ELR (cell line): ENCODE measurements at places on chromosomes 12 and 14.

DNA sequence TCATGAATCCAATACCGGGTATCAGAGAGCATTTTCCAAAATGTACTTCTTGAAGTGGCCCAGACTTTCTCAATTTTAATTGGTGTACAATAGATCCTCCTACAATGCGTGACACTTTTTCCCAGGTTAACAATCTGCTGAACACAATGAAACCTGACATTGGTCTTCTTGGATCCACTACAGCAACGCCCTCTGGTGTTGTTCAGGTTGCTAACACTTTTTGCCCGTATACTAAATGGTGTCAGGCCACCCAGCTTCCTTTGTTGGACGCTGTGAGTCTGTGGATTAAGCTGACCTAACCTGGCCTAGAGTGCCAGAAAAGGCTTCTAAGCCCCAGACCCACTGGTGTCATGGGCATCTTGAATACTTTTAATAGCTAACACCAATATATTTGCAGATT, 89.2 kb downstream of the KCNK10 start:
- DNase-seq = peak; percentile 22

DNA sequence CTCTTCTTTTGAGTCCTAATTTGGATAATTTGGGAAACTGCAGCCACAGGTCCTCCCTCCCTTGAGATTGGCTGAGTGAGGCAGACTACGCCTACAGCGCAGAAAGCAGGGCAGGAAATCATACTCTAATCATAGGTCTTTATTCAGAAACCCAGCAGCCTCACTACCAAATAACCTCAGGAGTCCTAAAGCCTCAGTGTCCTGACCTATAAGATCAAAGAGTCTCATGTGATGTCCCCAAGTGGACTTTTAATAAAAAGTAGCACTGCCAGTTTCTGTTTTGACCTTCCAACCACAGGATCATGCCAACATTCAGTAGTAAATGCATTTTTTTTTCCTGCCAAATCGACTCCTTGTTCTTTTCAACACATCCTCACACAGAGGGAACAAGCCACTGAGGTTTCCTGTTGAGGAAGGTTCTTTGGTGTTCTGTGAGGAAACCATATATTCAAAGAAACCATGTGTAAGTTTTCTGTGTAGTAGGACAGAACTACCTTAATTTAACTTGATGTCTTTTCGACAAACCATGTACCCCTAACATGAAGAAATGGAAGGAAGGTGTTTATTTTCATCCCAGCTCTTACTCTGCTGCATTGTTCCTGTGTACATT, 72.2 kb downstream of the VCPKMT start:
- no peak for DNase-seq

- no peak for DNase-seq
These were observed 19.6 kb downstream of the NAP1L1 start for GRCh38 chr12:76064904-76065303.

DNA sequence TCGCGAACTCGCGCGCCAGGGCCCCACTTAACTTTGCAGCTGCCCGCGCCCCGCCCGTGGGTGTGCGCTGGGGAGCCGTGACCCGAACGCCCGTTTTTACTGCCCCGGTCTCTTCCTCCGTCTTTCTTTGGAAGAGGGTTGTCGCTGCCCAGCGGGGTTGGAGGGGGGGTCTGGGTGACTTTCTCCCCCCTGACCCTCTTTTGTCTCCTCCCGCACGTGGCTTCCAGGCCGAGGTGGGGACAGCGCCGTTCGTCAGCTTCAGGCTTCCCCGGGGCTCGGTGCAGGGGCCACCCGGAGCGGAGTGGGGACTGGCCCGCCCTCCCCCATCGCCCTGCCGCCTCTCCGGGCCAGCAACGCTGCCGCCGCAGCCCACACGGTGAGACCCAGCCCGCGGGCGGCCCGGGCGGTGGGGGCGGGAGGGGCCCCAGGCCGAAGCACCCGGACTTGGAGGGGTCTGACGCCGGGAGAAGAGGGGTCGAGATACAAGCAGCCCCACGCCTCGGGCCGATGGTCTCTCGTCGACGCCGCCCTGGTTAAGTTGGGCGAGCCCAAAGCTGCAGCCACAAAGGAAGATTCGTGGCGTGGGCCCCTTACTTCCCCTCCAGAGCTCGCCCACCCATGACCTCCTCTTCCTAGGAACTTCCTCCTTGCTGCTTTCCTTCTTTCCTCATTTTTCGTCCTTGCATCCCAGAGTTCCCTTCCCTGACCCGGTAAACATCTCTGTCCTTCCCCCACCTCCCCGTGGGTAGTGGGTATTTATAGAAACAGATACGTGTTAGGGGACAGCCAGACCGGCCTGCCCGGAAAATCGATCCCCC, 1.2 kb downstream of the DYRK2 start:
- DNase-seq = peak; percentile 39

- peak; percentile 95 for DNase-seq
These were observed 76.0 kb downstream of the VCPKMT start for GRCh38 chr14:50040401-50040775.

DNA sequence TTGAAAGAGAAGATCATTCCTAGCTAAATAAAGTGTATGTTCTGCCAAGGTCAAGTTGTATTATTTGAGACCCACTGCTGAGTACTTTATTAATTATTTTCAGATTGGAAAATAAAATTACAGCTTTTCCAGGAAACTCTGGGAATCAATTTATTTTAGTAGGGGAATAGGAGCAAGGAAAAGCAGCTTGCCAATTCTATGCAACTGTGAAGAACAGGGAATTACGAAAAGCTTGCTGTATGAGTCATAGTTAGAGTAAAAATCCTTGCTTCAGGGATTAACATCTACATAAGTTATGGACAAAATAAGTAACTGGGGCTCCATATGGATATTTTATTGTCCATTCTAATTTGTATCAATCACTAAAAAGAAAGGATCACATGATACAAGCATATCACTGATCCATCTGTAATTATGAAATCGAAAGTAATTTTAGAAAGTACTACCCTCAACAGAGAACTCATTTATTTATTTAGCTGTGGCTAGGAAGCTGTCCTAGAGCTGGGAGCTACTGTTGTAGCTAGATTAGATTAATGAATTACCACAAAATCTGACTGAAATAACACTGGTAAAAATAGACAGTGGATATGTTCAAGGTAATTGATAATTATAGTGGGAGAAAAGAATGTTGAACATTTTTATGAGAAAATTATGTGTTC, 303.5 kb upstream of the NPAS3 start:
- peak; percentile 56 for DNase-seq

GRCh38 chr12:16670456-16671050, 64.6 kb upstream of the LMO3 start:
- no peak for DNase-seq

- no peak for DNase-seq
These were observed 13.0 kb downstream of the KMT5A start for GRCh38 chr12:123396954-123397353.

DNA sequence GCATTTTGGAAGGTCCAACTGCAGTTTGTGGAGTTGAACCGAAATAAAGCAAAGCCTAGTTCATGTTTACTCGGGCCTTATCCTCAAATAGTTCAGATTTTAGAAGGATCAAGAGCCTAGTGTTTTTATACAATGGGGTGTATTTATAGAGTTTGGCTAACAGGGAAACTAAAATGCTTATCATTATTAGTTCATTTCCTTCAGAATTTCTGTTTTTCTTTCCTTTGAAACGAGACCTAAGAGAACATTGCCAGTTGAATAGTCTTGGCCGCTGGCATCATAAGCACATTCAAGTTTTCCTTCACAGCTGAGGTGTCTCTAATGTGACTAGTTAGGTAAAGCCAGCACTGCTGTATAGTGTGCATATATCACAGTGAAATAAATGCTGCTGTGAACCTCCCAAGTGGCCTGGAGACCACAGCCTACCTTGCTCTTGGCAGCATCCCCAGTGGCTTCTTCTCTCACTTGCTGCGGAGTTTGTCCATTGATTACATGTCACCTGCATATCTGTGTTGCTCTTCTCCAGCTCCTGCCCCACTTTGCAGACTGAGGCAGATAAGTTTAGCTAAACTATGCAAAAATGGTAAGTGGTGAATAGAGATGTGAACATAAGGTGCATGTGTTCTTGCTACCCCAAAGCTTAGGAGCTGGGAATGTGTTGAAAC, 88.8 kb downstream of the ANO6 start:
- no peak for DNase-seq

GRCh38 chr14:36477266-36477665, 42.8 kb downstream of the NKX2-1 start:
- no peak for DNase-seq

DNA sequence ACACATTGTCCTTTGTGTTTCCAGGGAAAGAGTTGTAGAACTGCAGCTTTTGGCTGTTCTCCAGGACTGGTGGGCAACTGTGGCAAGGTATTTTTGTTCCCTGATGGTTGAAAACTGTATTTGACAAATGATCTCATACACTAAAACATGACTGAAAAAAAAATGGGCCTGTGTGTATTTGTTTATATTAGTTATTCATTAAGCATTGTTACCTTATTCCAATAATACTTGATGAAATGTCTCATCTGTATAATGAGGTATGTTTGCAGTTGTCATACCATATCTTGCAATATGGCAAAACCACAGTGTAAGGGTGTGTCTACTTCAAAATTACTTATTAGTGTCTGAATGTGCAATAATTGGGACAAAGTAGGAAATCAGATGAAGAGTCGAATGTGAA, 479.4 kb upstream of the NOVA1 start:
- no peak for DNase-seq

GRCh38 chr14:33414041-33414440, 475.4 kb downstream of the NPAS3 start:
- DNase-seq = no peak

DNA sequence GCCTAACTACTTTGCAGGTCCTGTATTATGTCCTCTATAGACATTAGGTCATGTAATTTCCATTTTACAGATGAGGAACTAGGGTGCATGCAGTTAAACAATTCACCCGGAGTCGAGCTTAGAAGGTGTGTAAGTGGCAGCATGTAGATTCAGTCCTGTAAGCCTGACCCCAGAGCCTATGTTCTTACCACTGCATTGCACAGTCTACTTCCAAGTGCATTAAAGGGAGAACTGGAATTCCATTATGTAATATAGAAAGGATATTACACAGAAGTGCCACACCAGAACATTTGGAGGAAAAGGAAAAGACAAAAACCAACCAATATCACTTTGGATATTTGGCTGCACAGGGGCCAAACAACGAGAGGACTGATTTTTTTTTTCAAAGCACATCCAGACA, 1.2 kb downstream of the GLT8D2 start:
- DNase-seq = no peak

- DNase-seq = no peak
These were observed 88.9 kb downstream of the SMOC1 start for GRCh38 chr14:69968132-69968531.

GRCh38 chr12:13980538-13981295, 685 bp downstream of the GRIN2B start:
- no peak for DNase-seq

DNA sequence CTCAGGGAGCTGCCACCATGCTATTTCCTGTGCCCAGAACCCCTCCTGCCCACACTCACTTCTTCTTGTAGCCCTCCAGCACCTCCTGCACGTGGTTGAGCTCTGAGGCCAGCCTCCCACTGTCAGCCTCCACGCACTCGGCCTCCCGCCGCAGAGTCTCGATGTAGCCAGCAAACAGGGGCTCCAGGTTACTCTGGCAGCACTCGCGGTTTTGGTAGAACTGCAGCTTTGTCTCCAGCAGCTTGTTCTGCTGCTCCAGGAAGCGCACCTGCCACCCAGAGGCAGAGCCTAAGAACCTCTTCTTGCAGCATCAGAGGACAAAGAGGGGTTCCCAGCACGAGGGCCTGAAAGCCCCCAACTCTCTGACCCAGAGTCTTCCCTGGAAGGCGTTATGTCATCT, 2.1 kb downstream of the KRT83 start:
- DNase-seq = no peak

GRCh38 chr14:54722791-54723432, 156.0 kb downstream of the SAMD4A start:
- peak; percentile 44 for DNase-seq

DNA sequence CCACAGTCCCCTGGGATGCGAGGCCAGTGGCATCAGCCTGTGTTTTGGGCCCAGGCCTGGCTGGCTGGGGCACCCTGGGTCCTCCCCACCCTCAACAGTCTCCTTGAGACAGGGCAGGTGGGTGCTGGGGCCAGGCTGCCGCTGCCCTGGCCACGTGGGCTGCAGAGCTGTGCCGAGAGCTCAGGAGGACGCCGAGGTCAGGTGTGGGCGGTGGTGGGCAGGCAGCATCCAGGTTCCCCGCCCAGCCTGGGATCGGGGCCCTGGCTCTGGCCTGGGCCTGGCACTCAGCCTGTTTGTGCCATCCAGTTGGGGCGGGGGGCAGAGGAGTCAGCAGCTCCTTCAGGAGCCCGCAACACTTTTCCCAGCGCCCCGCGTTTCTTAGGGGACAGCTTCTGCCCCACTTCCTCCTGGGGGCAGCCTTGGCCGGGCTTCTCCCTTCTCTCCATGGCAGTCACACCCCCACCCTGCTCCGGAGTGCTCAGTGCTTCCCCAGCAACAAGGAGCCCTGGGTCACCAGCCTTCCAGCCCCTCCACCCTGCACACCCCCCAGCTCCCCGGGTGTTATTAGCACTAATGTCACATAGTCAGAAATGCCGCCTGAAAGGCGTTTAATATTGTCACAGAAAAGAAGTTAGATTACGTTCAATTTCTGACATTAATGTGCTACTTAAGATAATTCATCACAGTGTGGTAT, 30.8 kb downstream of the KIF26A start:
- no peak for DNase-seq

DNA sequence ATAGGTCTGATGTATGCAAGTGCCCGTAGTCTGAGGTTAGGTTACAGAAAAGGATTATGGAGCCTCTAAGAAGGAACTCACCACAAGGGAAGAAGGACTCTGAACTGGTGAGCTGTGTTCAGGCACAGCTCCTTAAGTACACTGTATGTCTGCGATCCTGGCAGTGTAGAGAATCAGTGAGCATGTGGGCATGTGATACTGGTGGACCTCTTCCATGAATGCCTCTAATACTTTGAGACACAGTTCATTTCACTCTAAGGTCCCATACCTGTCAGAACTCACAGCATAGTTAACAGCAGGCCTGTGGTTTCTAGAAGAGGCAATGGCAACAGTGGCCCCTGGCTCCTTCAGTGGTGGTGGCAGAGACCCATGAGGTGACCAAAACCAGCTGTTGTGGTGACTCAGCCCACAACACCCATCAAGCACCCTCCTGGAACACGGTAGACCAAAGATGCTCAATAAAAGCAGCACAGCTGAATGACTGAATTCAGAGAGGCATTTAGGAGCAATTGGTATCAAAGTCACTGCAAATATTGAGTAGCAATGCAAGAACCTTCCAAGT, 6.9 kb upstream of the OR6J1 start:
- peak; percentile 39 for DNase-seq

GRCh38 chr12:45223868-45224267, 8.0 kb downstream of the ANO6 start:
- DNase-seq = no peak

DNA sequence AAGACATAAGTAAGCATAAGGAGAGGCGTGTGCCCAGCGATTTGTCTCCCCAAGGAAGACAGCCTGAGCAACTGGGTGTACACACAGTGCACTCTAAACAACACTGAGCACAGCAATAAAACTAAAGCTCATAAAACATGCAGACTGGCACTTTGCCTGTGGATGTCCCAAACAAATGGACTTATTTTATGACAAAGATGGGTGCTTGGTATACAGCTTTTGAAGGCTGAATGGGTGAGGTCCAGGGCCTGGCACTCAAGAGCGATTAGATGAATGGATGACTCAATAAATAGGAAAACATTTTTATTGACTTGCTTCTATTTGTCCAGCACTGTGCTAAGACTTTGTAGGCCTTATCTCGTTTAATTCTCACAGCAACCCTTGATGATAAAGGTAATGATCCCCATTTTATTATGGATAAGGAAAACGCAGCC, 28.5 kb downstream of the LGMN start:
- no peak for DNase-seq

GRCh38 chr12:126493366-126494108, 1428.3 kb downstream of the AACS start:
- no peak for DNase-seq

GRCh38 chr14:81093651-81094050, 127.1 kb downstream of the GTF2A1 start:
- no peak for DNase-seq
